Cardiac septum (tissue), 1 donor: ENCODE measurements at places on chromosomes 5 and 9. TPM values are rescaled to one million over a fixed set of nuclear protein-coding genes. Genes with fewer than 3 reads are reported as not detected.
A peak's percentile ranks its signal among the peaks of the same experiment; 100 is the strongest.

- DNase-seq: no peak
Measured at GRCh38 chr5:43674536-43674935, 71.6 kb downstream of the NNT start.

Gene CAPSL
- total RNA-seq: not detected

Gene DNAJC25
- 5.0 TPM for total RNA-seq

- DNase-seq: no peak
Measured at GRCh38 chr9:98944057-98944733, 488 bp downstream of the COL15A1 start.

Gene GOLM1
- 6.2 TPM for total RNA-seq

DNA sequence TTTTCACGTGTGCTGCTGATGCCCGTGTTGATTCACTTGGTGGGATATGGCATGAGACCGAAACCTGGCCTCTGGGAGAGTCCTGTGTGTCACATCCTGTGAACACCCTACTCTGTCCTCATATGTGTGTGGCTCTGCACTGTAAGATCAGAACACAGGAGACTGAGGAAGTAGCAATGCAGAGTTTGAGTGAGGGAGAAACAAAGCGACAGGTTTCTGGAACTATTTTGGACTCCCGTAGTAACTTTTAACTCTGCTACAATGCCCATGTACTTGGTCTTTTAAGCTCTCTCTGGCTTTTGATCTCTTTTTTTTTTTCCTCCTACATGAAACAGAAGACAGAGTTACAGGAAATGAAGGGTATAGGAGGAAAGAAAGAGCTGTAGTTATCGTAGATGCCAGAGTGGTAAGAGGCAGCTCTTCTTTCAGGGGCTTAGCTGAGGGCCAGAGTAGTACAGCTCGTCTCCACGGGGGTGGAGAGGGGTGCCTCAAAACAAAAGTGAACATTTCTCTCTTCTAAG is 26.6 kb downstream of the GRAMD2B start:
- DNase-seq: no peak

DNA sequence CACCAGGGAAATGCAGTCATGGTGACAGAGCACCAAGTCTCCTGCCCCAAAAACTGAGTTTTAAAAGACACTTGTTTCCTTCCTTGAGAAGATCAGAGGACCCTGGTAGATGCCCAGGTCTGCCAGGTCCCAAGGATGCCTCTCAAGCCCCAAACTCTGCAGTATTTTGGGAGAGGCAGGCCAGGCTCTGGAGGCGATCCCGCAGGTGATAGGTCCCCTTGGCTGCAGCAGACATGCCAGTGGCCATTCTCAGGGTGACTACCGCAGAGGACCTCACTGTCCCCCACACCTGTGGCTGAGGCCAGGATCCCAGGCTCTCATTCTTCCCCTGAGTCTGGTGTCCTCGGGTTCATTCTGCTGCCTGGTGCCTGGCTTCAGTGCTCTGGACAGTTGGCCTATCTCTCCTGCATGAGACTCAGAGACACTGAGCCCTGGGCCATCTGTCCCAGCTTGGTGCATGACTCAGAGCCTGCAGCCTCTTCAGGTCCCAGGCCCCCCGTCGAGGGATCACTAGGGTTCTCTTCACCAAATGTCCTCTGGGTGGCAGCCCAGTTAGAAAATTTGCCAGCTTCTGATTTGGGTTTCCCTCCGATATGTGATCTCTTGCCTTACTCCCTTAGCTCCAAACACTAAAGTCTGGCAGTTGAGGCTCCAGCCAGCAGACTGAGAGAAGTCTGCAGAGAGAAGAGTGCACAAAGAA is 59.7 kb upstream of the GARNL3 start:
- no peak for DNase-seq

Gene CDC20B
- not detected for total RNA-seq

Gene ANKRD18B
- total RNA-seq: 2.0 TPM

Gene REEP5
- total RNA-seq: 119 TPM

Gene POMT1
- 24.6 TPM for total RNA-seq

Gene IFNB1
- total RNA-seq: not detected

- DNase-seq: no peak
Measured at GRCh38 chr5:177231479-177232250, 71.9 kb downstream of the RAB24 start.

Gene TMEM215
- not detected for total RNA-seq

Gene PRUNE2
- 19.9 TPM for total RNA-seq

- no peak for DNase-seq
Measured at GRCh38 chr9:72936266-72936665, 16.6 kb downstream of the ALDH1A1 start.

GRCh38 chr5:139094154-139095131 is 103.7 kb downstream of the SIL1 start:
- DNase-seq: no peak

Gene AGXT2
- total RNA-seq: not detected

Gene BARHL1
- total RNA-seq: not detected

DNA sequence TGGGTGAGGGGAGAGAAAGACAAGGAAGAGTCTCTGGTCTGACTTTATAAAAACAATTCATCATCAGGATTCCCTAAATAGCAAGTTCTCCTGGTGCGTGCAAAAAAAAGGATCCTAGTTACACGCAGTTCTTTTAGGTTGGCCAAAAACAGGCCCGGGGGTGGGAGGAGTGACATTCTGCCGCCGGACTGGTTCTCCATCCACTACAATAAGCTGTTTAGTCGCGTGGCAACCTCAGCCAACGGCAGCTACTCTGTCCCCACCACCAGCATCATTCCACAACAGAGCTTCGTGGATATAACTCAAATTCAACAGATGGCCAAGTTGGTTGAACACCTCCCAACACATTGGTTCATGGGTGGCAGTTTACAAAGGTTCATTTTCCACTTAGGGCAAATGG is 2.9 kb upstream of the FAM163B start:
- DNase-seq: no peak

Gene GGTA1
- 8.8 TPM for total RNA-seq

DNA sequence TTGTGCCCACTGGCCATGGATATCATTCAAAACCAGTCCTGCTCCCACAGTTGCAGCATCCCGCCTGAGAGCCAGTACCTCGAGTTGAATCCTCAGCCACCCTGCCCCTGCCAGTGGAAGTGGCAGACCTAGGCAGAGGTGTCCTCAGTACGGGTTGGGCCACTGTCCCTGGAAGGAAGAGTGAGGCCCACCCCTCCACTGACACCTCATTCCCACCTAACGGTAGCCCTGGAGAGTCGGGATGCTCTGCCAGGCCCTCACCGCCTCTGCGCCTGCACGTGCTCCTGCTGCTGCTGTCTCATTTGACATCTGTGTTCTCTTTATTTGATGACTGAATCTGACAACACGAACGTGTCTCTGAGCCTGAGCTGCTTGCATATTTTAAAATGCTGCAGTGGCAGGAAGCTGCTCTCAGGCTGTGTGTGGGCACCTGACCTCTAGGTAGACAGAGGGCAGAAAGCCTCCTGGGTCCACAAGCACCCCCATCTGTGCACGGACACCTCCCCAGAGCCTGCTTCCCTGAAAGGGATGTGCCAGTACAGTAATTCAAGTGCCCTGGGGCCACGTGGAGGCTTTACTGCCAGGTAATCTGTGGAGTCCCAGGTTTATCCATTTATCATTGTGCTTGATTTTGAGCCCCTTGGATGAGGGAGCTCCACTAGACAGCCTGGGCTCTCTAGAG is 194.7 kb downstream of the CACNA1B start:
- peak; percentile 44 for DNase-seq

Gene CBY3
- total RNA-seq: not detected

DNA sequence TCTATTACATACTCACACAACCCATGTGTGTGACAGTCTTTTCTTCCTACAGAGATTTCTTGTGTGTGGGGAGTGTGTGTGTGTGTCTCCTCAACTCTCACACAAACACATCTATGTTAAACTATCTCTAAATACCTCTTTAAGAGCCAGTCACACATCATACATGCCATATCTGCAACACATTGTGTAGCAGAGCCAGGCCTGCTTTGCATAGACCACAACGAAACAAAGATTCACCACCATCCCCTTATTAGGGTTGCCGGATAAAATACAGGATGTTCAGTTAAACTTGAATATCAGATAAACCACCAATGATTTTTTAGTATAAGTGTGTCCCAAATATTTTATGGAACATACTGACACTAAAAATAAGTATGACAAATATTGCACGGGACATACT is 2.3 kb downstream of the FAM170A start:
- DNase-seq: no peak

- no peak for DNase-seq
Measured at GRCh38 chr9:5511476-5511875, 1.1 kb downstream of the PDCD1LG2 start.

- DNase-seq: no peak
Measured at GRCh38 chr5:174945853-174946252, 221.5 kb downstream of the MSX2 start.

Gene ZNF883
- total RNA-seq: 2.4 TPM

GRCh38 chr9:37187292-37187691 is 66.9 kb downstream of the ZCCHC7 start:
- DNase-seq: no peak

- DNase-seq: no peak
Measured at GRCh38 chr5:98474782-98475181, 298.7 kb upstream of the RGMB start.

Gene GKAP1
- total RNA-seq: 17.2 TPM

Gene FOXD4L4
- total RNA-seq: not detected

- DNase-seq: no peak
Measured at GRCh38 chr5:50751064-50751657, 84.7 kb downstream of the PARP8 start.

DNA sequence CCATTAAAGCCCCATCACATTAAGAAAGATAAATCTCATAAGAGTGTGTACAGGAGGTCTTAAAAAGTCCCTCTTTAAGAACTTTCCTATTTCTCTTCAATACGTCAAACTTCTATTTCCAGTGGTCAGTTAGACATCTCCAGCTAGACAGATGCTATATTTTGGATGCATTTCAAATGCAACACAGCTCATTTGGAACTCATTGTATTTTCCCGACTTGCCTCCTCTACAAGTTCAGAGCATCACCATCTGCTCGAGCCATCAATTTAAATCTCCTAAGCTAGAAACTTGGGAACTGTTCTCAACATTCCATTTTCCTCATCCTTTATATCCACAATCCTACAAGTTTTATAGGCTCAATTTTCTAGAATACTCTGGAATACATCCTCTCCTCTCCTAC is 3.2 kb upstream of the UHRF2 start:
- DNase-seq: no peak

DNA sequence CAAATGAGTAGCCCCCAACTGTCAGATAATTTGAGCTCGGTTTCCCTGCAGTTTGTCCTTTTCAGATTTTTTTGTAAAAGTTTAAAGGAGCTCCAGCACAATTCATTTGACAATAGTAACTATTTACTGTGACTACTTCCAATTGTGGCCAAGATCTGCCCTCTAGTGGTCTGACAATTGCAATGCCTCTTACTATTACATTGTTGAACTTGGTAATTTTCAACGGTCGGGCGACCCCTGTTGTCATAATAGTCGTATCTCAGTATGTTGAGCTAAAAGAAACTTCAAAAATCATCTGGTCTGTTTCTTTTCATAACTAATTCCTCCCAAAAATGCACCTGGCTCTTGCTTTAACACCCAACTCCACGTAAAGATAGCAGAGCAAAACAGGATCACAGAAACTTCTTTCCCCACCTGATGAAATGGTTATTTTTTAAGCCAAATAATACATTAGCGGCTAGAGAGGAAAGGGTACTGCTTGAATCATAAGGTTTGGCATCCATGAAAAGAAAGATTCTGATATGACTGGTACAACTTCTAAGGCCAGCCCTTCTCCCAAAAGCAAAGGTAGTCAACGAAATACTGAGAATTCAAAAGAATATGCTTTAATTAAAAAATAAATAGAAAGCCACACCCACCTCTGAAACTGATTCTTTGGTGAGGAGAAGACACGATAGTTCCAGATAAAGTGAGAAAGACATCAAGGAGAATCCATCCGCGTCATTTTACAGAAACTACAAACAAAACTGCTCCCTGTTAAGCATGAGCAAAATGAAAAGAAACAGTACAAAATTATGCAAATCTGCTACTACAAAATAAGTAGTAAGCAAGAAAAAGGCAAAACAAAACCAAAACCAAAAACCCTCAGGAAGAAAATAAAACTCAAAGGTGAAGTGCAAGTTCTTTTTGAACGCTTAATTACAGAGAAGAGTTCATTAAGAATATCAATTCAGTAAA is 76.9 kb upstream of the HTR4 start:
- no peak for DNase-seq

Gene ZBTB6
- total RNA-seq: 6.6 TPM
